Stimulated activated CD4-positive, alpha-beta T cell treated with anti-CD3 and anti-CD28 coated beads, TNF-alpha, amount 100 ng/mL, for 4 hours (primary cell): ENCODE measurements at places on chromosomes 3 and 15.

GRCh38 chr3:127821394-127821793, 921 bp downstream of the MGLL start:
- DNase-seq, result no peak

- DNase-seq, result no peak
These were observed 15.6 kb upstream of the WWTR1 start for GRCh38 chr3:149673393-149673792.

DNA sequence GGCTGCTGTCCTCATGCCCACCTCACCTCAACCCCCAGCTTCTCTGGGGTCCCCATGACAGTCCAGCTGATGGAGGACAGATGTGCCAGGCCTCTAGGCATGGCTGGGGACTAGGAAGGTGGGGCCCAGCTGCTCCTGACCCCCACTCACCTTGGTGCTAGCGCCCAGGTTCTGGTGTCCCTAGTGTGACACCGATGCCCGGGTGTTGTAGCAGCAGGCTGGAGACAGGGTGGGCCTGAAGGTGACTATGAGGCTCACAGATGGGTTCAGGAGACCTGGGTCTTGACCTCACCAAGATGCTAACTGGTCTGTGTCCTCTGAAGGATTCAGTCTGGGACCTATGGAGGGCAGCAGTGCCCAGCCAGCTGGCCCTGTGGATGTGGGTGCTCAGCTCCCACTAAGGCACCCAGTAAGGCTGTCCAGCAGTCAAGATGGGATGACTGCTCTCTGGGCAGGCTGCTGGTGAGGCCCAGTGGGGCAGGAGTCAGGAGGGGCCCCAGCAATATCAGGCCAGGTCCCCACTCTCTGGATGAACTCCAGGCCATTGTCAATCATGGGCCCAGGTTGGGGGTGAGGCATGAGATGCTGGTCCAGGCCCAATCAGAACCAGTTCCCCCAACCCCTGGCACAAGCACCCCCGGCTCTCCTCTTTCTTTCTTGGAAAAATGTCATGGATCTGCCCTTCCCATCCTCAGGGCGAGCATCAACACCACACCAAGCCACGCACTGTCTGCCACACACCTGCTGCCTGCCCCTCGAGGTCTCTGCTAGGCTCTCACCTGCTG, 33.0 kb downstream of the ALDH1L1 start:
- DNase-seq, result no peak

GRCh38 chr3:72185549-72186399, 400.8 kb upstream of the PROK2 start:
- DNase-seq, result no peak

GRCh38 chr15:59797756-59798604, 108.9 kb upstream of the BNIP2 start:
- DNase-seq, result no peak

GRCh38 chr3:194689493-194689944, 3.8 kb downstream of the FAM43A start:
- DNase-seq, result no peak

- no peak for DNase-seq
These were observed 35.9 kb downstream of the SLC6A6 start for GRCh38 chr3:14438262-14438661.

- DNase-seq, result no peak
These were observed 11.2 kb upstream of the LIPC start for GRCh38 chr15:58420579-58421043.

- no peak for DNase-seq
These were observed 535 bp downstream of the C2CD4B start for GRCh38 chr15:62164396-62165103.

DNA sequence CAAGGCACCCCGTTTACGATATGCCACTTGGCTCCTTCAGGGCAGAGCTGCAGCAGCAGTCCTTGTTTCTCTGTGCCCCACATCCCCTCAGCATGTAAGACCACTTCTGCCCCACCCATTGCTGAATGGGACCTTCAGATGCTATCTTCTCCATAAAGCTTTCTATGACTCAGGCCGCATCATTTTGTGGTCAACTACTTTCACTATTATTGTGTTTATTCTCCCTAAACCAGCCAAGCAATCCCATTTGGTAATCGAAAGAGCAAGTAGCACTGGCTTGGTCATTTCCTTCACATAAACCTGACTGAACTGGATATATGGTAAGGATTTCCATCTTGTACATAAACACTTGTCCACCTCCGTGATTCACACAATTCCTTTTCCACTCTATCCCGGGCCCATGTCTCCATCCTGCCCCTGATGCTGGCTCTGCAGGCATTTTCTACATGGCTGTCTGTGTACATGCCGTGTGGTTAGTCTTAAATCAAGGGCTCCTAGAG, 25.7 kb downstream of the LIPC start:
- DNase-seq, result no peak
